ENCODE measurements at places on chromosomes 13 and 19. TPM values are rescaled to one million over a fixed set of nuclear protein-coding genes. Genes with fewer than 3 reads are reported as not detected.
A peak's percentile ranks its signal among the peaks of the same experiment; 100 is the strongest.

DNA sequence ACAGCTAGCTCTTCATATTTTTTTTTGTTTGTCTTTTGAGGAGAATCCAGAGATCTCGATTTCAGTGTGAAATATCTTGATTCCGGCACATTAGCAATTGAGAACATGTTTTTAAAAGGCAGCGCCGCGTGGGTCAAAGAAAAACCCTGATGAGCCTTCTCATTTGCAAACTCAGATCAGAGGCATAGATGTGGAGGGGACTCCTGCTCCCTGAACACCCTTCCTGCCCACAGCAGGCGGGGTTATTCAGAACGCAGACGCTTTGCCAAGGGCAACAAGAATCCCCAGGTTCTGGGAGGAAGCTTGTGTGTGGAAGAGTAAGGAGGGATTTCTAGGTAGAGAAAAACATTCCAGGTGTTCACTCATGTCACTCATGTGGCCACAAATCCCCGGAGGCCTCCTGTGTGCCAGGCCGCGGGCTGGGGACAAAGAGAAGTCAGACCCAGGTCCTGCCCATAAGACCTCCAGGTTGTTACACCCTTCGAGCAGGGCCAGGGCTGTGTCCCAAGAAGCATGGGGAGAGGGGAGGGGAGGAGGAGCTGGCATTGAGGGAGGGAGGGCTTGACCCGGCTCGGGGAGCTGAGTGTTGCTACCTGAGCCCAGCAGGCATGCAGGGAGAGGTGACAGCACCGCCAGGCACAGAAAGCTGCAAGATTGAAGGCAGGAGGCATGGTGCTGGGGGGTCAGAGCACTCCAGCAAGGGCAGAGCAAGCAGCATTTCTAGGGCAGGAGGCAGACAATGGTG is 15.9 kb upstream of the IGLON5 start:
- DNase-seq, result no peak

DNA sequence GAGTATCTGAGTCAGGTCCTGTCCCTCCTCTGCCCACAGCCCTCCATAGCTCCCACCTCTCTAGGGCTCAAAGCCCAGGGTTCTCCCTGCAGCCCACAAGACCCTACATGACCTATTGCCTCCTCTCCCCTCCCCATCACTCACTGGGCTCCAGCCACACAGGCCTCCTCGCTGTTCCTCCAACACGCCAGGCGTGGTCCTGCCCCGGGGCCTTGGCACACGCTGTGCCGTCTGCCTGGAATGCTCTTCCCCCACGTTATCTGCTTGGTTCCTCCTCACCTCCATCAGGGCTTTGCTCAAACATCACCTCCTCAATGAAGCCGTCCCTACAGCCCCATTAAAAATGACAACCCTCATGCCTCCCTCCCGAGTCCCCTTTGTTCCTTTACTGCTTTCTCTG is 21.1 kb downstream of the PTPRS start:
- DNase-seq, result no peak

DNA sequence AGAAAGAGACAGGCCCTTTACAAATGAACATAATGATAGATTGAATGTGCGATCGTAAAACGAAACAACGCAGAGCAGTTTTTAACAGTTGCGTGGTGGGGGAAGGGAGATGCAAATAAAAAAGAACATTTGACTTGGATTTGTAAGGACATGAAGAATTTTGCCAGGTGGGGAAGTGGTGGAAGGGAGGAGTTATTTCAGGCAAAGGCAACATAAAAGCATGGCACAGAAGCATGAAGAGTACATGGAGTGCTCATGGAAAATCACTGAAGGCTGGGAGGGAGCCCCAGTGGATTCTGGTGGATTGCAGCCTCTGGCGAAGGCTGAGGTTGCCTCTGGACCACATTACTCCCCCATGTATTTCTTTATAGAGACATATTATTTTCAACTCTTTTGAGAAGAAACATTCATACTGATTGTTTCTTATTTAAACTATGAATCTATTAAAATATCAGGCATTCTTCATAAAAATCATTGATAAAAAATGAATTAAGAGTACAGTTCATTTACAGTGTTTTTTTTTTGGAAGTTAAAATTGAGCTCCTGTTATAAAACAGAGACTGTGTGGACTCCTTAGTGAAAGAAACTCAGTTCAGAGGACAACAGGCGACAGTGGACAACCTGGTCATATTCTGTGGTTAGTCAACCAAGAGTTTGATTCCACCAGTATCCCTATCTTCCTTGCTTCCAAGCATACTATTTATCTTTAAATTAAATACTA is 57.5 kb downstream of the STARD13 start:
- DNase-seq, result no peak

GRCh38 chr13:33746867-33747266 is 71.1 kb upstream of the RFC3 start:
- DNase-seq, result no peak

The FFAR2 gene
- total RNA-seq, result 0.44 TPM

GRCh38 chr19:42132851-42133528 is 744 bp upstream of the POU2F2 start:
- DNase-seq, result peak; percentile 64

The ZNF776 gene
- total RNA-seq, result 10.8 TPM

The OR10H1 gene
- total RNA-seq, result not detected

DNA sequence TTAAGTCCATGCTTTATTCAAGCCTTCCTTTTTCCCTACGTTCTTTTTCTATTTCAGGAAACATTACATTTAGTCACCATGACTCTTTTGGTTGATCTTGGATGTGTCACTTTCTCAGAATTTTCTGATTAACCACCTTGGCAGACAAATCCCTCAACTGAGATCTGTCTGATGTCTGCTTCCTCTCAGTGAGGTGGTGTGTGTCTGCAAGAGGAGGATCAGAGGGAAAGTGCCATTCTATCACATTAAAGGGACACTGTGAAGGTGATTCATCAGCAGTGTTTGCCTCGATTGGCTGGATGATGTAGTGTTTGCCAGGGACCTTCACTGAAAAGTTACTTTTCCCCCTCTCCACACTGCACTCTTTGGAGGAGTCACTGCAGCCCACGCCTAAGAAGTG is 3.0 kb upstream of the CCNP start:
- no peak for DNase-seq

The SPC24 gene
- 3.4 TPM for total RNA-seq

GRCh38 chr19:6138066-6138465 is 2.6 kb downstream of the ACSBG2 start:
- no peak for DNase-seq

- peak; percentile 88 for DNase-seq
These were observed 685 bp downstream of the LENG9 start for GRCh38 chr19:54462655-54463530.

The FLT1 gene
- 49.5 TPM for total RNA-seq

- no peak for DNase-seq
These were observed 186.8 kb downstream of the NDFIP2 start for GRCh38 chr13:79667771-79668170.

GRCh38 chr13:64936879-64937278 is 2293.3 kb downstream of the PCDH9 start:
- DNase-seq, result no peak

GRCh38 chr13:112506046-112506445 is 81.9 kb downstream of the TUBGCP3 start:
- DNase-seq, result no peak

- DNase-seq, result no peak
These were observed 3.7 kb upstream of the AKAP8L start for GRCh38 chr19:15422296-15423075.

GRCh38 chr19:39248806-39249205 is at the start of gene IFNL4:
TSS of gene IFNL4 (minus strand) at chr19:39248856.
- DNase-seq, result no peak
